Natural killer cell (primary cell): ENCODE measurements at places on chromosomes 1 and 21.

GRCh38 chr21:27562303-27562702, 595.4 kb upstream of the ADAMTS5 start:
- DNase-seq, result no peak

DNA sequence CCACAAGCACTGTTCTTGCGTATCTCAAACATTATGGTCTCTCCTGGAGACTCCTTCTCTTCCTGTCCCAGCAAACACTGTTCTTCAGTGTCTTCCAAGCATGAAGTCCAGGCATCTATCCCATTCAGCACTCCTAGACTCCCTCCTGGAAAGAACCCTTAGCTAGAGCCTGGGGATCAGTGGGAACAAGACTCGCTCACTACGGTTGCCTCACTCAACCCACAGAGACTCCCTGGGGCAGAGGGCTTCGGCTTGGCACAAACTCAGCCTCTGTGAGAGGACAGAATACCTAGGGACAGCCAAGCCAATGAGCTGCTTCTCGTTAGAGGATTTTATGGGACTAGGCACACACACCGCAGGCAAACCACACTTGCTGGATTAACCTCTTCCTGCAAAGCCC, 86.5 kb upstream of the IPO9 start:
- no peak for DNase-seq

DNA sequence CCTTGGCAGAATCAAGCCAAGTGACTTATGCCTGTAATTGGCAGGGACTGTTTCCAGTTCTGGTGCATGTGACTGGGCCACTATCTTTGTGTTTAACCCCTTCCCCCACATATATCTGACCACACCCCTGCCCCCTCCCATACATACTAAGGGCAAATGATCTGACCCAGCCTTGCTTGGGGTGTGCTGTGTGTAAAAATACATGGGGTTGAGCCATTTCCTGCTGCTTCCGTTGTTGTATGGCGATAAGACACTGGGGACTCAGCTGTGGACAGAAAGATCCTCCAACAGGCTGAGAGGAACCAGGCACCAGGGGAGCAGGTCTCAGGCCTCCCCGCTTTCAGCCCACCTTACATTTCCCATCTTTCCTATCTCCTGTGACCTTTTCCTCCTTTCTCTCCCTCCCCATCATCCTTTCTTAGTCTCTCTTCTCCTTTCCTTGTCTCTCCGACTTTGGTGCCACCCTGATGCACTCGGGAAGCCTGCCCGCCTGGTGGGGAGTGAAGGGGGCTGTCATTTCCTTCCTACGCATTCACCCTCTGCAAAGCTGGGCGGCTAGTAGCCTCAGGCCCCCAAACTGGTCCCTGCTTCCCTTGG, 39.7 kb downstream of the TMCC2 start:
- no peak for DNase-seq

DNA sequence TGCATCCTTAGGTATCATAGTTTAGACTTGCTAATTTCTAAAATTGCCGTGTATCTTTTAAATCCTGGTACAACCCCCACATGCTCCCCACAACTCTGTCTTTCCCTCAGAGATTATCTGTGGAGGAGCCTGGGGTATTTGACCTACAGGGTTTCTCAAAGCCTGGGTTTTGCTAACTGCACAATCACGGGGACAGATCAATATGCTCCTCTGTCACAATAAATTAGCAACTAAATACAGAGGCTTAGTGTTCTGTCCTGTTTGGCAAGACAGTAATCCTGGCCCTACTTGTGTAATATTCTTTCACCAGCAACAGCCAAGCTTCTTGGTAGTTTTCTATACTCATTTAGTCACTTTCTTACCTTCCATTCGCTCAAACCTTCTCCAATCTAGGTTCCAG, 8.5 kb downstream of the ECHDC2 start:
- DNase-seq, result no peak

GRCh38 chr1:200954434-200954833, 59.7 kb downstream of the INAVA start:
- no peak for DNase-seq

DNA sequence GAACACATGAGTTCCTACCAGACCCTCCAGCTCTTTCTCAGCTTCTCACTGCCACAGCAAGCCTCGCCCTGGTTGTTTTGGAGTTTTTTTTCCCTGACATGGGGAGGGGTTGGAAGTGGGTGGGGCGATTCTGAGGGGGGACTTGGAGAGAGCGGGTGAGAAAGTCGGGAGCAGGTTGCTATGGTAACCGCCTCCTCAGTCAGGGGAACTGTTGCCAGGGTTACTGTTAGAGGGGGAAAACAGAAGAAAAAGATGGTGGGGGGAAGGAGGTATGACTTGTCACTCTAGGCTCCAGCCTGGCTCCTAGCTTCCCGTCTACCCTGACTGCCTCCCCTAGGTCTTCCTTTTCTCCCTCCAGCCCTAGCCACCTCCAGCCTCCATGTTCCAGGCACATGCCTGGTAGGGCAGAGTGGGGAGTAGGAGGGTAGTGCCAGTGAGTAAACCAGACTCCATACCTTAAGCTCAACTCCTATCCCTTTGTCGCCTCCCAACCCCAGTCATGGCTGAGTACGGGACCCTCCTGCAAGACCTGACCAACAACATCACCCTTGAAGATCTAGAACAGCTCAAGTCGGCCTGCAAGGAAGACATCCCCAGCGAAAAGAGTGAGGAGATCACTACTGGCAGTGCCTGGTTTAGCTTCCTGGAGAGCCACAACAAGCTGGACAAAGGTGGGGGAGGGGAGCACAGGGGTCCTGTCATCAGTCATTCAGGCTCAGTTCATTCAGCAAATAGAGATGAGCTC, 6.0 kb downstream of the PEA15 start:
- DNase-seq, result no peak

GRCh38 chr21:44994695-44995342, 55.0 kb downstream of the SLX9 start:
- no peak for DNase-seq

- no peak for DNase-seq
These were observed 208.1 kb downstream of the PRDM2 start for GRCh38 chr1:13908128-13908527.

GRCh38 chr1:225700889-225701465, 48.1 kb upstream of the ENAH start:
- no peak for DNase-seq

- no peak for DNase-seq
These were observed 490.9 kb downstream of the NPHP4 start for GRCh38 chr1:5501206-5501930.

GRCh38 chr1:64834734-64835133, 89.9 kb downstream of the RAVER2 start:
- no peak for DNase-seq

- DNase-seq, result no peak
These were observed 2.6 kb downstream of the FUCA1 start for GRCh38 chr1:23865543-23865930.

DNA sequence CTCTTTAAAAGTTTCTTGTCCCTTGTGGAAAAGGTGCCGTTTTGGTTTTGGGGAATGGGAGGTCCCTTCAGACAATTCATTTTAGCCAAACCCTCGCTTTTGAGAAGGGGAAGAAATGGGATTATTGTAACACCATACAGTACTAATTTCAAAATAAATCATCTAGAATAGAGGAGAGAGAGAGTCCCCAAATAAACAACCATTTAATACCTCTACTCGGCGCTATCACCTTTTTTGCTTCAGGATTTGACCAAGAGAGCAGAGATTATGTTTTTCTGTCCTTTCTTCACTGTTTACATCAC, 770 bp upstream of the RC3H1 start:
- no peak for DNase-seq

DNA sequence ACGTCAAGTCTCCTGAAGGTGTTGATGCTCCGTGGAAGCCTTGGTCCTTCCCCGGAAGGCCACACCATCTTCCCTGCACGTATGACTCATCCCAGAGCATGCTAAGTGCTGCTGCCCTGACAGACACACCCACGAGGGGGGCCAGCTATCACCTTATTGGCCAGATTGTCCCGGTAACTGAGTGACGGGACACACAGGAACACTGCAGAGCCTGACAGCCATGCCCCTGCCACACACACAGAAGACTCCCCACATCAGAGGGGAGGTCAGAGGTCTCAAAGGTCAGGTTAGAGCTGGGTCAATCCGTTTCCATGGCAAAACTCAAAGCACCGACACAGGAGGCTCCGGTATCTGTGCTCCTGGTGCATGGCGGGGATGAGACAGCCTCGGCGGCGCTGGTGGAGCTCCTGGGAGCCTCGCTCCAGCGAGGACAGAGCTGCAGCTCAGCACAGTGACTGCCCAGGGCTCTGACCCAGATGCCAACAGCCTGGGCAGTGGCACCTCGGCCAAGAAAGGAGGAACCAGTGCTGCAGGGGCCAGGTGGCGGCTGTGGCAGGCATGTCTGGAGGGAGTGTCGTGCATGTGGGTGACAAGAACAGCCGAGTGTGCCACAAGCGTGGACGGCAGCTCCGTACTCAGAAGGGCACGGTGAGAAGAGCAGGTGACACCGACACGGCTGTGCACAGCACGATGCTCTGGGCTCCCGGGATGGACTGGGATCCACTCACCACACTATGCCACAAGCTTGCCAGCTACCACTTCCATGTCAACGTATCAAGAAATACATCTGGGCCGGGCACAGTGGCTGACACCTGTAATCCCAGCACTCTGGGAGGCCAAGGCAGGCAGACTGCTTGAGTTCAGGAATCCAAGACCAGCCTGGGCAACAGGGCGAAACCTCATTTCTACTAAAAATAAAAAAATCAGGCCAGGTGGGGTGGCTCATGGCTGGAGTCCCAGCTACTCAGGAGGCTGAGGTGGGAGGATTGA, 14.8 kb upstream of the TMEM240 start:
- no peak for DNase-seq
